ENCODE measurements at places on chromosomes 16 and 17.

- no peak for DNase-seq
These were observed 133.2 kb upstream of the AXIN2 start for GRCh38 chr17:65694601-65695000.

DNA sequence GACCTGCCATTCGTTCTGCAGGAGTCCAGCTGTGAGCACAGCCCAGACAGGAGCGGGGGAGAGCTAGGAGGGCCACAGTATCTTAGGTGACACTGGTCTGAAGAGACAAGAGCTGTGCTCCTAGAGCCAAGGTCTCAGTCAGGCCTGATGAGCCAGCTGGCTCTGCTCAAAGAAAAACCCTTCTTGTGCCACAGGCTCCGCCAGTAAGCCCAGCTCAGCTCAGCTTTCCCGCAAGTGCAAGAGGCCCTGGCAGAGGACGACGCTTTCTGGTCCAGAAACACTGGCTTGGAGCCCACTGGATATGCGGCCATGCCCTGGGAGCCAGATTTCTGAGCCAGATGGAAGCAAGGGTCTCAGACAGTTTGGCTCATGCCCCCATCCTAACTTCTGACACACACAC, 23.9 kb downstream of the PEMT start:
- DNase-seq: no peak

DNA sequence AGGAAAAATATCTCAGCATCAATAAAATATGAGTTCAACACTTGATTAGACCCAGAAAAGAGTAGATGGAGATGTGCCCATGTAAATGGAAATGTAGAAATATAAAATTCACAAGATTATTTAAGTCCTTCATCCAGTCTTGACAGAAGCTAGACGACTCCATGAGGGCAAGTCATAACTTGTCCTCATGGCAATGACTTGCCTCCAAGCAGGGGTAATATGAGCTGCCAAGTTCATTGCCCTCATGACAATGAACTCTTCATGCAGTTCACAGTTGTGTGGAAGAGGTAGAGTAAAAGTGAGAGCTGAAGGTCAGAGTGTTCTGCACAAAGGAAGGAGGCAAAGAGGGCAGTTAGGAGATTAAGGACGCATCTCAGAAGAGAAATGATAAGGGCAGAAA, 22.3 kb downstream of the CDH11 start:
- no peak for DNase-seq

DNA sequence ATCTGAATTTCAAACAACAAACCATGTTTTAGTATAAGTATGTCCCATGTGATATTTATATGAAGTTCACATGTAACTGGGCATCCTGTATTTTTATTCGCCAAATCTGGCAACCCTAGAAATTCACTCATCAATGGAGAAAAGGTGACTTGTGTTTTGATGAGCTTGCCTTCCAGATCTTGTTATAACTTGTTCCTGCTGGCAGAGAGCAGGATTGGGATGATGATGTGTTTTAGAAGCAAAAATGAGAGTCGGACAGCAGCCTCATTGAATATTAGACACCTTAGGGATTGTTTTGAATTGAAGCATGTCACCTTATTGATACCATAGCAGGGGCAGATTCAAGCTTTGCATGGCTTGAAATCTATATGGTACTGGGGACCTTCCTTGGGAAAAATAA, 85.4 kb upstream of the MED13 start:
- no peak for DNase-seq

DNA sequence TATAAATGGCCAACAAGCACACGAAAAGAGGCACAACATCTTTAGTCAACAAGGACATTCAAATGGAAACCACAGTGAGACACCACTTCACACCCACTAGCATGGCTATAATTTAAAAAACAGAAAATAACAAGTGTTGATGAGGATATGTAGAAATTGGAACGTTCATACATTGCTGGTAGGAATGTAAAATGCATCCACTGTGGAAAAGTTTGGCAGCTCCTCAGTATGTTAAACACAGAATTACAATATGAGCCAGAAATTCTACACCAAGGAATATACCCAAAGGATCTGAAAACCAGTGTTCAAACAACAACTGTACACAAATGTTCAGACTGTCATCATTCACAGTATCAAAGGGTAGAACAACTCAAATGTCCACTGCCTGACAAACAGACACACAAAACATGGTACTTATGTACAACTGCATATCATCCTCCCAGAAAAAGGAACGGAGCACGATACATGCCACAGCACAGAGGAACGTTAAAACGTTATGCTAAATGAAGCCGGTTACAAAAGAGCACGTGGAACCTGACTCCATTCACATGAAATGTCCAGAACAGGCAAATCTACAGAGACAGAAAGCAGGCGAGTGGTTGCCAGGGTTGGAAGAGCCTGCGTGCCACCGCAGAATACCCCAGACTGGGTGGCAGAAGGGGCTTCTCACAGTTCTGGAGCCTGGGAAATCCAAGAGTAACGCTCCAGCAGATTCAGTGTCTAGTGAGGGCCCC, 32.8 kb upstream of the METRNL start:
- no peak for DNase-seq

DNA sequence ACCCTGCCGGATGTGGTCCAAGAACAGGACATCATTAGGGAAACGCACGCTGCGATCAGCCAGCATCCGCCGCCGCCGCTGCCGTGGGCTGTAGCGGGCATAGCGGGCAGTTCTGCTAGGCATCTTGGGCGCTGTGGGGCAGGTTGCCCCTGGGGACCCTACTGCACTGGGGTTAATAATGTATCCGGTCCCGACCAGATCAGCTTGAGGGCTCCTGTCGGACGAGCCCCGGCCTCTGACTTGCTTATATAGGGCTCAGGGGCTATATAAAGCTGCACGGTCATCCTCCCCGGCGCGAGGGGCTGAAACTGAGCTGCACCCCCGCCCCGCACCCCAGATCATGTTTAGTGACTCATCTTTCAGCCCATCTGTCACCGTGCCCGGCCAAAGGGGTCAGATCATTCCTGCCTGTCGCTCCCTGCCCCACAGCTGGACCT, at the start of gene PPP1R27:
Gene PPP1R27 (minus strand): TSS at position 220 of the 437 bp plus-strand sequence. CDS start 97 bp downstream, at position 123.
- no peak for DNase-seq

DNA sequence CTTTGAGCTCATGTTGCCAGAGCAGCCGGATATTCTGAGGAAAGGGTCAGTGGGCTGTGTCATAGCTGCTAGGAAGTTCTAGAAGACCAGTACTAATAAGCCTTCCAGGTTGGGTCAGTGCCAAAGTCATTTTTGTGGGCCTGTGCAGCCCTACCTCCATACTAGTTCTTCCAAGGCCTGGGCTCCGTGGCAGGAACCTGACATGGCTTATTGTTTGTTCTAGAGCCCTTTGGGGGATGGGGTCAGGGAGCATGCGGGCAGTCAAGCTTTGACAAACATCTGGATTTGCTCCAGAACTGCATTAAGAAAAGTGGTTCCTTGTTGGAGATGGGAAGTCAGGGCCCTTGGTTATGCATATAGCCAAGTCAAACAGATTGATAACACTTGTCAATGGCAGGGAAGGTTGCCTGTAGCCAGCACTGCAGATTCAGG, 7.6 kb downstream of the ALKBH5 start:
- DNase-seq: peak; percentile 33

GRCh38 chr16:4610011-4611005, 4.4 kb downstream of the UBALD1 start:
- no peak for DNase-seq

- no peak for DNase-seq
These were observed 253.7 kb upstream of the HSBP1 start for GRCh38 chr16:83554096-83554495.

- DNase-seq: no peak
These were observed 13.9 kb upstream of the KDM8 start for GRCh38 chr16:27189335-27189972.

DNA sequence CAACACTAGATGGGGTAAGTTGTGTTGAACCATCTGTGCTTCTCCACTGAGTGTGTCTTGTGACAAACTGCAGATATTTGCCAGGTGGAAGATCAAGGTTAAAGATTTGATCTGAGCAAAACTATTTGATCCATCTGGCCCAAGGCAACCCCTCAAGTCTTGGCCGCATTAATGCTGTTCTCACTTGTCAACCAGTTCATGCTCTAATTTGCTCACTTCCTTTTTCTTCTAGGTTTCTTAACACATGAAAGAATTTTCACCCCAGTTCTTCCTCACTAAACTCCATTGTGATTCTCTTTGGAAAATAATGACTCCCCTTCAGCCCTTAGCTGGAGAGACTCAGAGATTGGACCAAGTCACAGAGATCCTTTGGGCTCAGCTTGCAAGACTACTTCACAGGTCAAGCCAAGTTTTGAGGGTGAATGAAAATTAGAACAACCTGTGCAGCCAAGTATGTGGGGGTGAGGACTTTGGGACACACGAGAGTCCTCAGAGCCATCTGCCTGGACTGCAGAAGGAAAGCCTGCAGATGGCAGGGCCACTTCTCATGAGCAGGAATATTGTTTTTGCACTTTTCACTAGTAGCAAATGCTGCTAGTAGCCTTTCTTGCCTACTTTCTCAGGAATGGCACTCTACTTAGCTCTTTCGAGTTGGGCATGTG, 166.5 kb downstream of the AXIN2 start:
- no peak for DNase-seq

DNA sequence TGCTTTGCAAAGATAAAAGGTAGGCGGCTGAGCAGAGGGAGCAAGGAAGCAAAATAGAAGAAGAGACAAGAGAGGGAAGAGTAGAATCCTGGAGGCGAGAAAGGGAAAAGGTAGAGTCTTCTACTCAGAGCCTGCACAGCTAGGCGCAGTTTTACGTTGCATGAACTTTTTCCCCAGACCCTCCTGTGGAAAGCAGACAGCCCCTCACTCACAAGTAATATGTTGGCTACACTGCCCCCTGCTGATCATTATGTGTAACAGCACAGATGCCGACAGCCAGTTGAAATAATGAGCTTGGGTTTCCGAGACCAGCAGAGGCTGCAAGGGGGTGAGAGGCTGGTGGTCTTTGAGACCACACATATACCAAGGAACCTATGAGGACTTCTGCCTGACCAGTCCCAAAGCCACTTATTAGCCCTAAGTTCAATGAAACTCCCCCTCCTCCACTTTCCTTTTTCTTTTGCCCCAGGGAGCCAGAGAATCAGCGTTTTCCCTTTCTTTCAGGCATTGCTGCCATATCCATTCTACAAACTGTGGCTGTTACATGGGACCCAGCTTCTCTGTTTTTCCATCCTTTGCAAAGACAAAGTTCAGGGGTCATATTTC, 22.5 kb upstream of the CMTR2 start:
- DNase-seq: no peak

DNA sequence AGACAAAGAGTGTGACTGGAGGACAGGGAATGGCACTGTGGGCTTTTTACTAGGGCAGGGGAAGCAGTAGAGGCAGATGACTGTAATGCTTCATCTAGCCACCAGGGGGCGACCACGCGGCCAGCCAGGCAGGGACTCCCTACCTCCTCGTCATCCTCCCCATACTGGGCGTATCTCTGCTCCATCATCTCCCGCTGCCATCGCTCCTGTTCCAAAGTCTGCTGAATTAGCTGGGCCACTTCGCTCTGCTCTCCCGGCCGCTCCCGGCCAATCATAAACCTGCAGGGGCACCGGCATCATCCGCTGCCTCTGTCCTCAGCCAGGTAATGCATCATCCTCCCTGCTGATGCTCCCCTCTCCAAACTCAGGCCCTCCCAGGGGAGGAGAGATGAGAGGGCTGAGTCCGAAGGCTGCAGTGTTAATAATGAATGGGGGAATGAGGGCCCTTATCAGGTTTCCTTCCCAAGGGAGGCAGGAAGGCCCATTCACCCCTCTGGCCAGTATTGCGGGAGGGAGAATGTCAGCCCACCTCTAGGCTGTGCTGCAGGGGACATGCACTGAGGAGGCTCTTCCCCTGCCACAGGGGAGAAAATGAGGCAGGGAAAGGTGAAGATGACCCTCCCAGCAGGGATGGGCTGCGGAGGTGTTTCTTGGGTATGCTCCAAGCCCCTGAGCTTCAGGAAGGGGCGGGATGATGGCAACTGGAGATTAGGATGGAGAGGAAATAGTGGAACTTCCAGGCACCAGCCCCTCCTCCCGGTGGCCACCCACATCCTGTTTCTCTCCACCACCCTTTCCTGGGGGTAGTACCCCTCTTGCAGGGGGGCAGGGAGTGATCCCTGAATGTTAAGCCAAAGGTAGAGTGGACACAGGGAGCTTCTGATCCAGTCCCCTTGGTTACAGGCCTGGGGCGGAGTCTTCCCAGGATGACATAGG, 10.3 kb upstream of the SAMD14 start:
- no peak for DNase-seq

DNA sequence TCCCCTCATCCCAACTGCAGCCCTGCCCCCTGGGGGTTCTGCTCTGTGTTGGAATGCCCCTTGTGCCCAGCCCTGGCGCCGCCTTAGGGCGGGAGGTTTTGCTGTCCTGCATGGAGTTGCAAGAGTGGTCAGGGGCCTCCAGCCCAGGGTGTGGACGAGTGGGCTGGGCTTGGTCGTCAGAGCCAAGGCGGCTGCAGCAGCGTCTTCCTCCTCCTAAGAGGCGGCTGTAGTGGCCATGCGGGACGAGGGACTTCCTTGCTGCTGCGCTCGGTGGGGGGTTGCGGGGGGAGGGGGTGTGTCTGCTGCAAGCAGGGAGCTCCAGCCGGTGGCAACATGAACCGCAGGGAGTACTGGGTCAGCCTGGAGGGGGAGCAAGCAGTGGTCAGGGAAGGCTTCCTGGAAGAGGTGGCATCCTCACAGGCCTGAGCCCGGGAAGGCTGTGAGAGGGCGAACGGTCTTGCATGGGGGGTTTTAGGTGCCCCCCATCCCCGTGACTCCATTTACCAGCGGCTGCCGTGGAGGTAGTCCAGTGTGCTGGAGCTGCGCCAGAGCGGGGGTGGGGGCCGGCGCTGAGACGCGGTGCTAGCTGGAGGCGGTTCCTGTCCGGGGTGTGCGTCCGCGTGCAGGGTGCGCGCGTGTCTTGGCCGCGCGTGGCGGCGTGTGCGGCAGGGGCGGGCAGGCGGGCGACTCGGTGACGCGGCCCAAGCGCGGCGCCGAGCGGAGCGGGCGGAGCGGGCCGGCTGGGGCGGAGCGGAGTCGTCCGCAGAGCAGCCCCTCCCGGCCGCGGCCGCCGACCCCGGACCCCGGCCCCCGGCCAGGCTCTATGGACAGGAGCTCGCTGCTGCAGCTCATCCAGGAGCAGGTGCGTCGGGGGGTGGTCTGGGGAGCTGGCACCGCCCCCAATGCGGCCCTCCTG, at the start of gene RHBDL1:
Gene RHBDL1 (plus strand): TSS at position 704 of the 916 bp plus-strand sequence. CDS start 120 bp downstream, at position 824.
- no peak for DNase-seq

- no peak for DNase-seq
These were observed 474.3 kb upstream of the TOM1L1 start for GRCh38 chr17:54426296-54426886.

DNA sequence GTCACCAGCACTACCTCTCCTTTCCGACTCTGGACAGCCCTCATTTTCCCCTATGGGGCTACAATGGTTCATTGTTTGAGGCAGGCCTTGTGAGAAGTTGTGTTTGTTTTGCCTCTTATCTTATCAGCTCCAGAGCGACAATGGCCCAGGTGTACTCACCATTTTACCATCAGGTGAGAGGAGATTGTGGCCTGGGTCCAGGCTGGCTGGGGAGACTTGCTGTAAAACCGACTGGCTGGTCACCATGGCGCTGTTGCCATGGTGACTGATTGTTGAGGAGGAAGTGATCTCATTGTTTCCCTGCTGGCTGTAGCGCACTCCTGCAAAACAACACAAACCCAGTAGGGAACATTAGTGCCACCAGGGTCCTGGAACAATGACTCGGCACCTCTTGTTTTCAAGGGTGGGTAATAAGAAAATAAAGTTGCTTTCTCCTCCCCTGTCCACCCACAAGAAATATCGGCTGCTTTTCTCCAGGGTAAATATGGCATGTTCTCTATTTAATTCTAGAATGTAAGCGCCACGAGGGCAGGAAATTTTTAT, 34.4 kb downstream of the HNF1B start:
- DNase-seq: peak; percentile 78

GRCh38 chr17:68509141-68510057, 2.8 kb upstream of the PRKAR1A start:
- no peak for DNase-seq

Measured in pulmonary artery endothelial cell (primary cell).